ENCODE measurements at places on chromosomes 3 and 15.

GRCh38 chr15:31461375-31461774 lies 134.7 kb downstream of the KLF13 start:
- no peak for DNase-seq

DNA sequence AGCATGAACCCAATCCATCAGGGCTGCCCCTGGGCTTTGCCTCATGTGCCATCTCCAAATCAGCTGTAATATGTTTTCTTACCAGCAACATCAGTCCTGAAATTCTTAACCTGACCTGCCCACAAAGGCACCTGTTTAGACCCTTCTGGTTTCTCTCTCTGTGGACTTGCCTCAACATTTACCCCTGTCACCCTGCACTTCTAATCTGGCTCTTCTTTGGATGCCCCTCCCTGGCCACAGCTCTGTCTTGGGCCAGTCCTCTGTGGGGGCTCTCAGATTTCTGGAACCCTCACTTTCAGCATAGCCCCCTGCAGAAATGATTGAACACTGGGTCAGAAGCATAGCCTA lies 168.7 kb upstream of the STAC start:
- no peak for DNase-seq

DNA sequence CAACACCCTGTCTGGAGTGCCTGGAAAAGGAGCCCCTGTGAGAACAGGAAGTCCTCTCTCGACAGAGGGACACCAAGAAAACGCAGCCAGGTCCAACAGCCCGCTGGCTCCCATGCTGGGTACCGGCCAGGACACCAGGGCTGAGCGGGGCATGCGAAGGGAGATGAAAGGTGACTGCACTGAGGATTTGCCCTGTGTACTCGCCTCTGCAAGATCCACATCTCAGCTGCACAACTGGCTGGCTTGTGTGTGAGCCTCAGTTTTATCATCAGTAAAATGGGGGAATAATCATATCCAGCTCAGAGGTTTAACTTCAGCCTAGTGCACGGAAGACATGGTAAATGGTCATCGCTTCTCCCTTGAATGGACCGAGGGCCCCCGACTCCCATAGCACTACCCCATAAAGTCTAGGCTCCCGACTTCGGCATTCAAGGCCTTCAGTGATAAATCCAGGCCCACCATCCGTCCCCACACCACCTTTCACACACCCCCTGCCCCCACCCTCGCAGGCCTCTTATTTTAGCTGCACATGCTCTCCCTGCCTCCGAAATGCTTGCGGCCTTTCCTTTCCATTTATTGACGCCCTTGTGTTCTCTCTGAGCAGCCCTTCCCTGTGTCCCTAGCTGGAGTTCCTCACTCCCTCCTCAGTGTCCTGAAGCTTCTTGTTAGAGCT lies 15.8 kb downstream of the ISG20 start:
- no peak for DNase-seq

- no peak for DNase-seq
Observed at GRCh38 chr3:20141316-20141715, 44.7 kb downstream of the SGO1 start.

GRCh38 chr15:77033729-77034671 lies 36.9 kb downstream of the TSPAN3 start:
- DNase-seq: no peak

- no peak for DNase-seq
Observed at GRCh38 chr3:154943981-154944380, 136.1 kb upstream of the MME start.

DNA sequence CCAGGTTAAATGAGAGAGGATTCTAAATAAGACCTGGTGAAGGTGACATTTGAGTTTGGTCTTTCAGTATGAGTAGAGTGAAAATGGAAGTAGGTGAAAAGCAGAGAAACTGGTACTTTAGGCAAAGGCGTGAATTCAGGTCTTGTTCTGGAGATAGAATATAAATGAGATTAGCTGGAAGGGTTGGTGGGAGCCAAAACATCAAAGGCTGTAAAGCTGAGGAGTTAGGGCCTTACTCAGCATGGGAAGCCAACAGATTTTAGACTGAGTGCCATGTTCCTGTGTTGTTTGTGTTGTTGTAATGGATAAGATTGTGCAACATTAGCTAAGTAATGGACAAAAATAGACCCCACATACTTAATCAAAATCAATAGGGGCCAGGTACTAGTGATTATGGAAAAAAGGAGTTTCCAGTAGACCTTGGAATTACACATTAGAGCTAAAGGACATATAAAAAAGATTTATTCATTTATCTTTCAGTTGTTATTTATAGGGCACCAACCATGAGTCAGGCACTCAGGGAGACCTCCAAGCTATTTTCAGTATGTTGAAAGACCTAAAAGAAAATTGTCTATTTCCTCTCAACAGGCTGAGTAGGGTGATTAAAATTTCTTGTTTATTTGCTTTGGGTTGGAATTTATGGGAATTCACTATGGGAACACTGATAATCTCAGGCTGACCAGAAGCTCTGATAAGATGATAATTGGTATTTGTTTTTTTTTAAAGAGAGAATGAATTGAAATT lies 20.8 kb downstream of the ARL14 start:
- no peak for DNase-seq

DNA sequence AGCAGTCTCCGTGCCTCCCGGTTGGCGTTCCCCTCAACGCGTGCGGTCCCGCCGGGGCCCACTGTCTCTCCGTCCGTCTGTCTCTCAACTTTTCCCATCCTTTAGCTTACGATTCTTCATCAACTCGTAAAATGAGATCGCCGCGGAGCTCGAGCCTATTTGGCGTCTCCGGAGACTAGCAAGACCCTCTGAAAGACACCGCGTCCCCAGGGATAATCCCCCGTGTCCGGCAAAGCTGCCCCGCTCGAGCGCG lies 3.4 kb downstream of the GATA2 start:
- DNase-seq: no peak

GRCh38 chr3:62161371-62161770 lies 212.0 kb downstream of the FEZF2 start:
- no peak for DNase-seq

DNA sequence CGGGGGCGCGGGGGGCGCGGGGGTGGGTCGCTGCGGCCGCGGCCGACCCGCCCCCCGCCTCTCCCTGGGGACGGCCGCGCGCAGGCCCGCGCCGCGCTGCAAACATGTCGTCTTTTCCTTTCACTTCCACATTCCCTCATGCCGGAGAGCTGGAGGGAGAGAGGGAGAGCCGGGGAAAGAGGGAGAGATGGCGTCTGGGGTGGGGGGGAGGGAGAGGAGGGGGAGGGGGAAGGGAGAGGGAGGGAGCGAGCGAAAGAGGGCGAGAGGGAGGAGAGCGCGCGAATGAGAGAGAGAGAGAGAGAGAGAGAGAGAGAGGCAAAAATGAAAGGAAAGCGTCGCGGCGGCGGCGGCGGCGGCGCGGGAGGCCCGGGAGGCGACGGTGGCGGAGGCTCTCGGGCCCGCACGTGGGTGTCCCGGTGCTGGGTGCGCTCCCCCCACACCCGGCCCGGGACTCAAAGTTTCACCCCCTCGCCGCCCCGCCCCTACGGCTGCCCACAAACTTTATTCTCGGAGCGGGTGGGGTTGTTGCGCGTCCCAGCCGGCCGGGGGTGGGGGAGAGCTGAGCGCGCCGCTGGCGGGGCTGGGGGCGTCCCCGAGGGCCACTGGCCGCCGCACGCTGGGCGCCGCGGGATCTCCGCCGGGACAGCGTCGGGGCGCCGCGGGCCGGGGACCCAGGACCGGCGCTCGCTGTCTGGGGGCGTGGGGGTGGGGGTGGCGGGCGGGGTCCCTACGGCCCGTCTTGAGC lies 731 bp downstream of the ZNF710 start:
- peak; percentile 50 for DNase-seq

- no peak for DNase-seq
Observed at GRCh38 chr3:116270056-116270455, 175.2 kb downstream of the LSAMP start.

DNA sequence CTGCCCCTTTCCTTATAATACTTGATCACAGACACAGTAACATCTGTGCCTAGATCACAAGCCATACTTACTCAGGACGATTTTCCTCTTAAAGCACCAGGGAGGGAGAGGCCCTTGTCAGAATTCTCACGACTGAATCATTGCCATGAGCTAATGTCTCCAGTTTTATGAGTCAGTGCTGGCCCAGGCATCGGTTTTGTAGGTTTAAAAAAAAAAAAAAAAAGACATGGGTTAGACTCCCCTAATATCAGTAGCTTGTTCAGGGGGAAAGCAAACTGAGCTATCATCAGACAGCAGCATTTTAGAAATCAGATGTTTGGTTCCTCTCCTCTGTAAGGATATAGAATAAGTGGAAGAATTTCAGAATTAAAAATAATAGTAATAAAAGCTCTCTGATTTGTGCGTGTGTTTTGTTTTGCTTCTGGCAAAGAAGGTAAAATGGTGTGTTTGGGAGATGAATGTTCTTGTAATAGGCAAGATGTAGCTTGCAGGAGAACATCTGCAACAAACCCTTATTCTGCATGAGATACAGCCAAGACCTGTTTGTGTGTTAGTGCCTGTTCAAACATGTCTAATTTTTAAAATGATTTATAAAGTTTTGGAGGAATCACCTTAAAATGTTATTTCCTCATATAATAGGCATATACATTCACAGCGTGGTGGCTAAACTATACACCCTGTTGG lies 193.6 kb downstream of the TP63 start:
- DNase-seq: no peak

GRCh38 chr15:67146875-67147381 lies 81.5 kb downstream of the SMAD3 start:
- DNase-seq: no peak

DNA sequence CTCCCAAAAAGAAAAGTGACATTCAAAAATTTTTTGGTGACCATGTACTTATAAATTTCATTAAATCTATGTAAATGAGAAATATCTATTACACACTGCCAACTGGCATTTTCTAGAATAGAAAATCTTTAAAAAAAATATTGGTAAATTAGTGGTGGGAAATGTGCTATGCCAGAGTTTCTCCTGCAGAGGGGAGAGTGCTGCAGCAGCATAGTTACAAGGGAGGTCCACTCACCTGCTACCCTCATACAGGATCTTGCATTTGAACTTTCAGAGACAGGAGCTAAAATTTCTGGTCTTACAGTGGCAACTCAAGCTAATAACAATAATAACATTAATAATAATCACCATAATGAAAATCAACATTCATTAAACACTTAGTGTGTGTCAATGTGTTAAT lies 459.6 kb downstream of the NSUN3 start:
- DNase-seq: no peak

DNA sequence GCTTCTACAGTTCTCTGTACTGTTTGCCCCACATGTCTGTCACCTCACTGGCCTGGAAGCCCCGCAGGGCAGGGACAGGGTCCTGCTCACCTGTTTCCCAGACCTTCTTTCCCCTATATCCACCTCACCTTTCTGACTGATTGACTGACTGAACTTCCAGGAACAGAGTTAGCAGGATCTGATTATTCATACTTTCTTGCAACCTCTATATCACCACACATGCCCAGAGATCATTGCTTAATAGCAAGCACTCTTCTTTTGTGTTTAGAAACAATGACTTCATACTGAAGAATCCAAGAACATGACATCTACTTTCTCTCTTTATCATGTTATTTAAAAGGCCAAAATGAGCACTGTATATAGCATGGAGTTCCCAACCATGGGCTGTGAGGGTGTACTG lies 18.0 kb upstream of the CLEC3B start:
- no peak for DNase-seq

GRCh38 chr3:100245927-100246326 lies 14.9 kb upstream of the TBC1D23 start:
- no peak for DNase-seq

DNA sequence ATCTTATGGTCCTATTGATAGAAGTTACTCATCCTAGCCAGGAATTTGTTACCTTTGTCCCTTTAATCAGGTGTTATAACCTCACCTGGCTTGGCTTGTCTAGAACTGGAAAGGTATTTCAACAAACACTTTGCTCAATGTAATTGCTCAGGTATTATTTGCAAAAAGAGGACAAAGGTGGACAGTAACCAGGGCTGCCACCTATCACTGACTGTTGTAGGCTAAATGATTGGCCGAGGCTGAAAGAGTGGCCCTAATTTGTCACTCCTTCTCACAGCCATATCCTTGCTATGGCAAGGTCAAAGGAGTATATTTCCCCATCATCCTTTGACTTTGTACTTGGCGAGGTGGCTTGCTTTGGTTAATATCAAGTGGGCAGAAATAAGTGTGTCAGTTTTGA lies 2.7 kb upstream of the SELENOS start:
- DNase-seq: no peak

- DNase-seq: no peak
Observed at GRCh38 chr15:88125576-88125975, 131.0 kb downstream of the NTRK3 start.

DNA sequence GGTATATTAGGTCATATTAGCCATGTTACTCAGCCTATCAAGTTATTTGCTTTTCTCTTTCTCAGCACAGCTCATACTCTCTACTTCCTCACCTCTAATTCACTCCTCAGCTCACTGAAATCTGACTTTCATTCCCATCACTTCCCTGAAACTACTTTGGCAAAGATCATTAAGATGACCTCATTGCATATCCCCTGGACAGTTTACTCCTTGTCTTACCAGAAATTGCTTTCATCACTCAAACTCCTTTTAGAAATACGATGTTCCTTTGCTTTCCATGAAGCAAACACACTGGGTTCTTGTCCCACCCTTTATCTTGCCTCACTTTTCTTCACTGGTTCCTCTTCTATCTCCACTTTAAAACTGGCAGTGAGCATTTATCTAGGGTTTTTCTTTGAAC lies 354.4 kb downstream of the TUSC7 start:
- DNase-seq: no peak

DNA sequence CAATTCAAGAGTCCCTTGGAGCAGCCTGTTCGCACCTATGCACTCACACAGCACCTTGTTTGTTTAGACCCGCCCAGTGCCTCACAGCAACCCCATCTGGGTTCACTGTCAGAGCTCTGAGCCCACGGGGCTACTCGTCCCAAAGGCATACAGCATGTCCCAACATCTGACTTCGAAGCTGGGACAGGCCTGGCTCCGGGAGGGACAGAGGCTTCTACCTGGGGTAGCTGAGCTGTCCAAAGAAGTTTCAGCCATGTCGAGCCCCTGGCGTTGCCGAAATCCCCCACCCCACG lies 28.6 kb upstream of the CYP11A1 start:
- no peak for DNase-seq

- no peak for DNase-seq
Observed at GRCh38 chr15:58420579-58421043, 11.2 kb upstream of the LIPC start.

DNA sequence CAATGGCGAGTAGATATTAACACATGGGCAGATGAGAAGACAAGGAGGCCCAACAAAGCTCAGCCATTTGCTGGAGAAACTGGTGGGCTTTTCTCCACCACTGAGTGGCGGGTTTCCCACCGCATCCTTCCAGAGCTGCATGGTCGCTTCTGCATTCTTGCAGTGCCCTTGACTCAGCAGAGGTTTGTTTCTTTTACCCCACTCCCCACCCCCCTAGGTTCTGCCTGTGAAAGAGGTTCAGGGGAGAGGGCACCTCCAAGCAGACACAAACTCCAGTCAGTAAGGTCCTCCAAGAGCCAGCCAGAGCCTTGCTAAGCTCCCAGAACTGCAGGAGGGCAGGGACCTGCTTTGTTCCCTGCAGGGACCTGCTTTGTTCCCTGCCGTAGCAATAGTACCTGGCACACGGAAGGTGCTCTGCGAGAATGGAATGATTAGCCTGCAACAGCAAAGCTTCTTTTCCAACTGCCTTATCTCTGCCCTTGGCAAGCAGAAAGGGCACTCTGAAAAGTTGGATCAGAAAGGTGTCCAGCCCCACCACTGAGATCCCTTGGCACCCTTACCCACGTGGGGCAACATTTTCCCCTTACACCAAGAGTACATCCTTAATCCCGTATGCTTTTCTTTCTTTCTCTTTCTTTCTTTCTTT lies 1.4 kb downstream of the PAQR5 start:
- DNase-seq: no peak
